ENCODE measurements at places on chromosomes 6 and 20.
A peak's percentile ranks its signal among the peaks of the same experiment; 100 is the strongest.

GRCh38 chr6:55445648-55446204 lies 118.5 kb downstream of the GFRAL start:
- peak; percentile 15 for DNase-seq

DNA sequence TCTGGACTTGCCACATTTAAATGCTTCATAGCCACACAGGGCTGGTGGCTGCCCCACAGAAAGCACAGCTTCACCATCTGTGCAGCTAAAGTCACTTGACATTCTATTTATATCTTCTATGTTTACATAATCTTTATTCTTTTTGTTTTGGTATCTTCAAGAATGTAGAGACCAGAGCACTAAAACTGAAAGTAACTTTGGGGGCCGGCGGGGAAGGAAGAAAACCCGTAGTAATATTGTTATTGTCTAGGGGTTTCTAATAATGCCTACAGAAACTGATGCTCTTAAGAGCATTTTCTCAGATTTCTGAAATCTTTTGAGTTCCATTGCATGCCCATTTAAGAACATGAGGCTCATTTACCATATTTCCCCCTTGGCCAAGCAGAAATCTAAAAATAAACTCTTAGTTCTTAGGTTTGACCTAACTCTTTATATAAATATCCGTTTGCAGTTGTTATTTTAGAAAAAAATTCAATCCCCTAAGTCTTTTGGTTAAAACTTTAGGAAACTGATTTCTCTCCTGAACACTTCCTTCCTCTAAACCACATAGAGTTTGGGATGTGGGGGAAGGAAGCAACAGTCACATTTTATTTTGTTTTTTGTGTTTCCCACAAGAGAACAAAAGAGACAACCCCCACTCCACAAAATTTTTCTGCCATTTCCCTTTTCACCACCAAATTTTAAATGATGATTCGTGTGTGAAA lies 207.6 kb downstream of the OGFRL1 start:
- no peak for DNase-seq

GRCh38 chr20:19648024-19648423 lies 110.0 kb upstream of the RIN2 start:
- no peak for DNase-seq

GRCh38 chr6:111666847-111667246 lies 61.2 kb upstream of the TRAF3IP2 start:
- no peak for DNase-seq

DNA sequence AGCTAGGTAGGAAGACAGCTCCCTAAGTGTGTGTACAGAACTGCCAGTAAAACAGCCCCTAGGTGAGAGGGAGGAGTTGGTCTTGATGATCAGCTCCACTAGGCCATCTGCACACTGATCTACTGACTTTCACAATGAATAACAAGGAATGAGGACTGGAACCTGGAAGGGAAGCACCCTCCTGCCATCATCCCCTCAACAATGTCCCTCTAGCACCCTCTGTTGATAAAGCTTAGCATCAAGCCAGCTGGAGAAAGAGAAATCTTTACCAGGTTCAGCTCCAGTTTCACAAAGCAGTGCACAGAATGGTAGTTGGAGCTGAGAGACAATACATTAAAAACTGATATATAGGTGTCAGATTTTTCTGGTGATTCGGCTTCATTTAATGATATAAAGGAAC lies 57.2 kb upstream of the IRAK1BP1 start:
- DNase-seq: peak; percentile 34

DNA sequence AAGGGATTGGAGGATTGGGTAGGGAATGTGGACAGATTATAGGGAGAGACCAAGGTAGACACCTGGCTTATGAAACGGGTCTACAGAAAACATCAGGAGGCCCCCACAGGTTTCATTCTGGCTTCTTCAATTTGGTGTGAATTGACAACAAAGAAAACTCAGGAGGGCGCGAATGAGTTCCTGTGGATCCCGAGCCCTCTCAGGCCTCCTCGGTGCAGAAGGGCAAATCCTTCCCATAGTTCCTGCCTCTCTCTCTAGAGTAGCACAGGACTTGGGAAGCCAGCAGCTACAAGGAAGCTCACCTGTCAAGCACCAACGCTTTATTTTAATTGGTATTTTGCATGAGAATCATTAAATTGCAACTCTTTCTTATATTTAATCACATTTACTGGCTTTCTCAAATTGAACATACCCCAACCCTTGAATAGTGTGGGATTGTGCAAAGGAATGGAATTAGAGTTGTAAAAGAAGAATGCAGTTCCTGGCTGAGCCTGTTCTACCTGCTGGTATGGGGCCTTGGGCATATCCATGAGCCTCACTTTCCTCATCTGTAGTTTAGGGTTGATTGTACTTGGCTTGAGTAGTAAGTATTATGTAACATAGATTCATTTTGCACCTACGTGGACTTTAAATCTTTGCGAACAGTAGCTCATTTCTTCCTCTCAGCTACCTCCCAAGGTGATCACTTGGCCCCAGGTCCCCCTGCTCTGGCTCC lies 56.4 kb upstream of the PHACTR2 start:
- no peak for DNase-seq

DNA sequence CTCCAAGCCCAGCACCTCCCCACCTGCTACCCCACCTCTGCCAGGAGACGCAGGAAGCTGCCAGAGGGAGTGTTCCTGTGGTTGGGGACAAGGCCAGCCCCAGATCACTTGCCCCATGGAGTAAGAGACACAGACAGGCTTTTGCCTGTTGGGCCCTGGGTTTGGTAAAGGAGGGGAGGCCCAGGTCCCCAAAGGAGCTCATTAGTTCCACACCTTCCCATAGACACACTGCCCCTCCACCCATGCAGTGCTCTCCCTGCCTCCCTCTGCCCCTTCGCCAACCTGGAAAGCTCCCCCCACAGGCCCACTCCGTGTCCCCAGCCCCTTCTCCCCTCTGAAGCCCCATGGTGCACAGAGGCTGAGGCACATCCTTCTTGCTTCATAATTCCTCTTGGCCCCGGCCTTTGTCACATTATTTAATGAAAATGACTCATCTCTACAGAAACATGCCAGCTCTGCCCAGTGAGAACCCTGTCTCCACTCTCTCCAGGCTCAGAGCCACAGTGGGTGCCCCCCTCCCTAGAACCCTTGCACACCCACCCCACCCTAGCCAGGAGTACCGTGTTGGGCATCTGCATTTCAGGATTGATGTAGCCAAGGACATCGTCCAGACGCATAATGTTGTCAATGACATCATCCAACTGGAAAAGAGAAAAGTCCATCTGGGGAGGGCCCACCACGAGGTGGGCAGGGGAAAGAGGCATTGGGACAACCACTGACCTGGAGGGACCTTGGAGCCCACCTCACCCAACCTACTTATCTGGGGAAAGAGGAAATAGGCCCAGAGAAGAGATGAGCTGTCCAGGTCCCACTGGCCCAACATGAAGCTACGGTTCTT lies 46.0 kb downstream of the TFEB start:
- DNase-seq: no peak

- DNase-seq: peak; percentile 50
Observed at GRCh38 chr6:89411145-89412070, 665 bp downstream of the RRAGD start.
